ENCODE measurements at places on chromosomes 2 and 18.

DNA sequence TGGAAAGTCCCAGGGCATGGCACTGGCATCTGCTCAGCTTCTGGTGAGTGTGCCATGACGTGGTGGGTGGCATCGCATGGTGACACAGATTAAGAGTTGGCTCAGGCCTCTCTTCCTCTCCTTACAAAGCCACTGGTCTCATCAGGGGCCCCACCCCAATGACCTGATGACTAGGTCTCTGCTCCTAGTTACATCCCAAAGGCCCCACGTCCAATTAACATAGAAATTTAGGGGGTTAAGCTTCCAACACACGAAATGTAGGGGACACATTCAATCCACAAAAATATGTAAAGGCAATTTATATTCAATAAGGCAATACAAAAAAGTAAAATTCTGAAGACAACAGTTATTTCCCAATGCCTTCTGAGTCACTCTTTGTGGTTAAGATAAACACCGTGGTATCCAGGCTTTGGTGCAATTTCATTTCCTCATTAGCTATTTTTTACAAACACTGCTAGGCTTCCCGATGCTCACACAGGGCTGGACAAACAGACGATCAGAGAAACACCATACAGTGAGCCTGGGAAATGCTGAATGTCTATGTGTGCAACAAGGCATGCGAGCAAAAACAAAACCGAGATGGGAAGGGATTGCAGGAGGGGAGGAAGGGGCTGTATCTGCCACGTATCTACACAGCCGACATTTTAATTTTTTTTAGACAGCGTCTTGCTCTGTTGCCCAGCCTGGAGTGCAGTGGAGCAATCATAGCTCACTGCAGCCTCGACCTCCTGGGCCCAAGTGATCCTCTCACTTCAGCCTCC is 67.2 kb downstream of the MBP start:
- no peak for DNase-seq

DNA sequence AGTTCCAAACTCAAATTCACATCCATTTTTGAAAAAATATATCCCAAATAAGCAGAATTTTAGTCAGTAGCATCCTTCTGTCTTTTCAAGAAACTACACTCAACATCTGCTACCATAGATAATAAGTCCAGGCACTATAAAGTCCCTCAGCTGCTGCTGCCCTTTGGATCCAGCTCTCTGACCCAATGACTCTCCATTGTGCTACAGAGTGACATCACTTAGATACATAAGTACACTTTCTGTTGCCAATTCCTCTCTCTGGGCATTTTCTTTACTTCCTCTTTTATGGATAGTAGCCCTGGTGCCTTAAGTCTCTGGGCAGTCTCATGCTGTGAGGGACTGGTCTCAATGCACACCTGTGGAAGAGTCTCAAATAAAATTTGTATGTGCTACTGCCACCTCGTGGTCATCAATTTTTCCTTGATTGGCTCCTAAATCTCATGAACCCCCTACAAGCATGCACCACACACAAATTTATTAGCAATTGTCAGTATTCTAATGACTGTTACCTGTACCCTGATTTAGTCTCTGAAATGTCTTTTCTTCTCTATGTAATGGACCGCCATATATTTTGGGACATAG is 219.2 kb downstream of the LRP1B start:
- no peak for DNase-seq

GRCh38 chr2:33529771-33530481 is 53.5 kb downstream of the RASGRP3 start:
- no peak for DNase-seq

- no peak for DNase-seq
These were observed 62.5 kb downstream of the ONECUT2 start for GRCh38 chr18:57497372-57498294.

- DNase-seq, result no peak
These were observed 689.6 kb downstream of the TSN start for GRCh38 chr2:122445003-122445402.

DNA sequence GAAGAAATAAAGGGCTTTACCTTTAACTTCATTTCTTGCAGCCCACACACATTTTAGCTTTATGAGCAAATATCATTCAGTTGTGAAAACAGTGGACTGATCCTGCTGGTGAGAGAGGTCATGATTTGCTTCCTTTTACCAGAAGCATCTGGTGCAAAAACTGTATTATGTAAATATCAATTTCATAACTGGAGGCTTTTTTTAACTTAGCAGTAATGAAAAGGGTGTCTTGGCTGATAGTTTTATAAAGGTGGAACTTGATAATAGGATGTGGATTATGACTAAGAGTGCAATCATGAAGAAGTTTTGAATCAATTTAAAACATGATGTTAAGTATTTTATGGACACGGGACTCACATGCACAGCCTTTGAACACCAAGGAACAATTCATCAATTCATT is 304.4 kb downstream of the GULP1 start:
- no peak for DNase-seq

- DNase-seq, result no peak
These were observed 101.9 kb upstream of the TWIST2 start for GRCh38 chr2:238745997-238746396.

GRCh38 chr2:220182790-220183189 is 555.4 kb downstream of the SLC4A3 start:
- no peak for DNase-seq

GRCh38 chr2:151861174-151861573 is 33.0 kb upstream of the ARL5A start:
- no peak for DNase-seq

- DNase-seq, result no peak
These were observed 83.6 kb downstream of the ACVR1 start for GRCh38 chr2:157792335-157793052.

GRCh38 chr2:105617631-105618350 is 126.9 kb upstream of the NCK2 start:
- DNase-seq, result no peak

GRCh38 chr2:127217470-127218325 is 2.4 kb downstream of the CYP27C1 start:
- no peak for DNase-seq

GRCh38 chr2:54122171-54122935 is 6.9 kb downstream of the ACYP2 start:
- DNase-seq, result no peak

GRCh38 chr2:134674687-134675086 is 44.1 kb downstream of the TMEM163 start:
- no peak for DNase-seq

DNA sequence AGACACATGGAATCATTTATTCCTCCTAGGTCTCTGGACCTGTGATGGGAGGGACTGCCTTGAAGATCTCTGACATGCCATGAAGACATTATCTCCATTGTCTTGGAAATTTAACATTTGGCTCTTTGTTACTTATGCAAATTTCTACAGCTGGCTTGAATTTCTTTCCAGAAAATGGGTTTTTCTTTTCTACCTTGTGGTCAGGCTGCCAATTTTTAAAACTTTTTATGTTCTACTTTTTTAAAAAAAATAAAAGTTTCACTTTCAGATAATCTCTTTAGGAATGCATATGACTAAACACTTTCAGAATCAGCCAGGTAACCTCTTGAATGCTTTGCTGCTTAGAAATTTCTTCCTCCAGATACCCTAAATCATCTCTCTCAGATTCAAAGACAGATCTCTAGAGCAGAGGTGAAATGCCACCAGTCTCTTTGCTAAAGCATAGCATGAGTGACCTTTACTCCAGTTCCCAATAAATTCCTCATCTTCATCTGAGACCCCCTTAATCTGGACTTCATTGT is 209.6 kb downstream of the RPRM start:
- no peak for DNase-seq

- no peak for DNase-seq
These were observed 38.6 kb downstream of the ALPK2 start for GRCh38 chr18:58590254-58590653.

GRCh38 chr2:33318456-33318855 is 158.0 kb upstream of the RASGRP3 start:
- no peak for DNase-seq

DNA sequence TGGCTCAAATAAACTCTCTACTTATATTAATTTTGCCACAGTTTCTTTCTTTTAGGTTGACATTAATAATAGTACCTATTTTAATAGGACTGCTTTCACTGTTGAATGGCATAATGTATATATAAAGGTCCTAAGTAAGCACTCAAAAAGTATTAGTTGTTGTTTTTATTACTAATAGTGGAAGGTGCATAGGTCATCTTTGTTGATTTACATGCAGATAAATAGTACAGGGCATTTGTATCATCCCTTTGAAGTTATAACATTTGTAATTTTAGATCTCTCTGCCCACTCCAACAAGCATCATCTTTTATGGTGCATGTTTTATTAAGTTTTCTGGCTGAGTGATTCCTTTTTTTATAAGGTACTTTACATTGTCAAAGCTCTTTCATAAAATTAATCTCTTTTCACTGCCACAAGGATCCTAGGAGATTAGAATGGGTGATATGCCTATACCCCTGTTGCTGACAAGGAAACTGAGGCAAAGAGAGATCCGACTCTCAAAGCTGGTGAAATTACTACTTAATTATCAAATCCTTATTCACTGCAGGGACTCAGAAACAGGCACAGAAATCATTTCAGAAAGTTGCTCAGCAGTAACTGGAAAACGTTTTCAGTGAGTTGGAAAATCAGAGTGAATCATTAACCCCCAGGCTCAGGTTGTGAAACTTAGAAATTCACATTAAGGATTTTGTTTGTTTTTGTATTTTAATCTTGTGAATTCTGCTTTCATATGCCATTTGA is 299.6 kb downstream of the AGPS start:
- no peak for DNase-seq

DNA sequence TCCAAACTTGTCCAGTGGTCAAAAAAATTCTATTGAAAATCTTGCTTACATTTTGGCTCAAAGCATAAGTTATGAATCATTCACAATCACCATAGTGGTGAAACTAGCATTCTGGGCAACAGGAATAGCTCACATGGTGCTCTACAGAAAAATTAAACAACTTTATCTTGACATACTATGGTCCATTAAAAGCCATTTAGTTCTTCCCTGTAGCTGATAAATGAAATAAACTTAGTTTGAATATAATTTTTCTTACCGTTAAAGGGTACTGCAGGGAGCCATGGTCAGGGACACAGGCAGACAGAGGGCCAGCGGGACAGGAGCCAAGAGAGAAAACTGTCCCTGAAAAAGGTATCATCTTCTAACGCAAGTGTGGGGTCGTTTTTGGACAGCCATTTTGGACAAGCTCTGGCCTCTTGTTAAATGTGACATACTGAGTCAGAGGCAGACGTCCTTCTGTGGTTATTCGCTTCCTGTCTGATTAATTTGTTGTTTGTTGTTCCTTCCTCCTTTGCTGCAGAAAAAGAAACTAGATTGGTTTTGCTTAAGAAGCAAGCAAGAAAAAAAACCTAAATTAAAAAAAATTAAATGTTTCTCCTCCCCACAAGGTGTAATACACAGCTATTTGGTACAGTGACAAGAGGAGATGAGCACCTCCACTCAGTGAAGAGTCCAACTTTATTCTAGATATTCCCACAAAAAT is at the start of gene WIPF1:
Gene WIPF1 (minus strand): TSS at position 460 of the 703 bp plus-strand sequence. CDS start 12,231 bp downstream, outside the sequence.
- DNase-seq, result peak; percentile 28

GRCh38 chr18:42915299-42915698 is 200.2 kb downstream of the RIT2 start:
- DNase-seq, result no peak

GRCh38 chr18:74734013-74734444 is 136.4 kb downstream of the ZNF407 start:
- DNase-seq, result no peak

DNA sequence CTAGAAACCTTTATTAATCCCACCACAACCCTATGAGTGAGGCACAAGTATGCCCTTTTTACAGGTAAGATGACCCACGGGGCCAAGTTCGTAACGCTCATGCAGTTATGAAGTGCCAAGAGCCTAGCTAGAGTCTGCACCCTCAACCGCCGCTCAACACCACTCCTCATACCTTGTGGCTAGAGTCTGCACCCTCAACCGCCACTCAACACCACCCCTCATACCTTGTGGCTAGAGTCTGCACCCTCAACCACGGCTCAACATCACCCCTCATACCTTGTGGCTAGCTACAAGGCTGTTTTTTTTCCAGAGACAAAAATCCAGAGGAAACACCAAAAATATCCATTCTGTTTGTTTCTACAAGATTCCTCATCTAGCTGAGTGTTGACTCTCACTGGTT is 4.6 kb downstream of the TXNL4A start:
- no peak for DNase-seq

DNA sequence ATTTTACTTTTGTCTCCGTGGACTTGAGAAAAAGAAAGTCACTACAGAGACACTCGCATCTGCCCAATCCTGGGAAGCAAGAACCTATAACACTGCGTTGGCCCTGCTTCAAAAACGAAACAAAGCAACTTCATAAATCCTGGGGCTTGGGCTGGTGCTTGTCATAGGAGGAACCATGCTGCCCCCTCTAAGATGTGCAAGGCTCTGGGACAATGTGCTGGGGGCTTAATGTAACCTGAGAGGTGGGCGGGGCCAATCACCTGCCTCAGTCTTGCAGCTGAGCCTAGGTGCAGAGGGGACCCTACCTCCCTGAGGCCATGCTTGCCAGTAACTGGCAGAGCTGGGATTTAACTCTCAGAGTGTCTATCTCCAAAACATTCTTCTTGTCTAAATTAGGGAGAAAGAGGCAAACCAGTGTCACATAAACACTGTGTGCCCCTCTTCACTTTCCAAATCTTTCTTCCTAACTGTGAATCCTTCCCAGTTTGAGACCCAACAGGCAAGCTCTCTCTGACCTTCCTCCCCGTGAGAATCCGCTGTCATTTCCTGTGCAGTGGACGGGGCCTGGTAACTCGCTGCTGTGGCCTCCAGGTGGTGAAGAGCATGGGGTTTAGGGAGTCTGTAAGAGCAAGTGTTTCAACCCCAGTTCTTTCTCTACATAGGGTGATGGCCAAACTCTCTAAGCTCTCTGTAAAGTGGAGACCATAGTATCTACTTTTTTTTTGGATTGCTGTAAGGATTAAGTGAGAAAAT is 115.1 kb downstream of the ACKR3 start:
- no peak for DNase-seq

GRCh38 chr2:47560107-47560819 is 157.3 kb downstream of the MSH2 start:
- DNase-seq, result no peak

DNA sequence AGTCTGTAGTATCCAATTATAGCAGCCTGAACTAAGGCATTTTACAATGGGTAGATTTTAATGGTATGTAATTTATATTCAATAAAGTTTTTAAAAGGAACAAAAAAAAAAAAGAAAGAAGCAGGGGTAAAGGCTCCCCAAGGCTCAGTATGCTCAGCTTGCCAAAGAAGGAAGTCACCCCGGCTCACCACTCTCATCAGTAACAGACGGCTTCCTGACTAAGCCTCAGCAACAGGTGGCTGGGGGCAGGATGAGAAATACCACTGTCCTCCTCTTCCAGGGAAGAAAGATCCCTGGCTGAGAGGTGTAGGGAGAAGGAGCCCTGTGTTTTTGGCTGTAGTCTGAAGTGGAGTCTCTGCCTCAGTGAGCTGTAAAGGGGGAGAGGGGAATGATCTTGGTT is 121.2 kb downstream of the ARHGEF4 start:
- no peak for DNase-seq

GRCh38 chr2:41914936-41915335 is 132.9 kb upstream of the PKDCC start:
- no peak for DNase-seq

Data from activated CD8-positive, alpha-beta memory T cell treated with anti-CD3 and anti-CD28 coated beads for 4 hours (primary cell).